ENCODE measurements at places on chromosomes 1 and 21.

DNA sequence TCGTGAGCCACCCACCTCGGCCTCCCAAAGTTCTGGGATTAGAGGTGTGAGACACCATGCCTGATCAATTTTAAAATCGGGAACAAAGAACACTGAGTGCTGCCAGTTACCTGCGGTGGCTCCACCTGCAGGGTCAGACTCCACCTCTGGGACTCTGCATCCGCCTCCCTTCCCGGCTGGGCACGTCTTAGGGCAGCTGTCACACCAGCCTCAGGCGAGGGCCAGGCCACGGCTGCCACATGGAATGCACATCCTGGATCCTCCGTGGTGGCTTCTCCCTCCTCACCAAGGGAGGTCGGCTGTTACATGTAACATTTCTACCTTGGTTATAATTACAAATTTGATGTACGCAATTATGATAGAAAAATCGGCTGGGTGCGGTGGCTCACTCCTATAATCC is 5.9 kb upstream of the MXRA8 start:
- no peak for DNase-seq

GRCh38 chr1:150979092-150980056 is 2.7 kb upstream of the ANXA9 start:
- DNase-seq: peak; percentile 94

- no peak for DNase-seq
Observed at GRCh38 chr1:62436039-62436465, 797 bp upstream of the USP1 start.

DNA sequence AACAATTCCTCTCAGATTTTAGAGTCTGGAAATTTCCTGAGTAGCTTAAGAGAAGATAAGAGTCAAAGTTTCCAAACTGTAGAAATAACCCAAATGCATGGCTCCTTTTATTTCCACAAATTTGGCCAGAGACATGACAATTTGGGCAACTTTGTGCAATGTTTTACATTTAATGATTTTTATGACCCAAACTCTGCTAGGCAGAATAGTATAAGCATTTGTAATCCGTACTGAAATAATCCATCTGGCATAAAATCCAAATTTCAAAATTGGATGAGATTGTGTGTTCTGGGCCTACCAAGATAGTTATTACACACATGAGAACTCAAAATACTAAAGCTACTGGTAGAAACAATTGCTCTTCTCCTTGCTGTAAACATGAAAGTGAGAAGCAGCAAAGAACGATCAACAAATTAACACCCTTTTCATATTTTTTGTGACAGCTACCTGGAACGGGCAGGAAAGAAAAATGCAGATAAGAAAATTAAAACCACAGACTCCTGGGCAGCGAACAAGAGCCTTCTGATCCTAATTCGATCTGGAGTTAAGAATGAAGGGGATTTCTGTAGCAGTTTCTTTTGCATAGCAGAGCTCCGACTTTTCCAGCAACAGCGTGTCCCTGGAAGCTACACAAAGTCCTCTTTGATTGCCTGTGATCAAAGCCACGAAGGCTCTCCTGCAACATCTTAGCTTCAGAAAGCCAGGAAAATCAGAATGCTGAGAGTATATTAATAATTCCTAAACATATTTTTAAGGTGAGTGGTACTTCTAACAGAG is 191.2 kb downstream of the GRIK1 start:
- no peak for DNase-seq

DNA sequence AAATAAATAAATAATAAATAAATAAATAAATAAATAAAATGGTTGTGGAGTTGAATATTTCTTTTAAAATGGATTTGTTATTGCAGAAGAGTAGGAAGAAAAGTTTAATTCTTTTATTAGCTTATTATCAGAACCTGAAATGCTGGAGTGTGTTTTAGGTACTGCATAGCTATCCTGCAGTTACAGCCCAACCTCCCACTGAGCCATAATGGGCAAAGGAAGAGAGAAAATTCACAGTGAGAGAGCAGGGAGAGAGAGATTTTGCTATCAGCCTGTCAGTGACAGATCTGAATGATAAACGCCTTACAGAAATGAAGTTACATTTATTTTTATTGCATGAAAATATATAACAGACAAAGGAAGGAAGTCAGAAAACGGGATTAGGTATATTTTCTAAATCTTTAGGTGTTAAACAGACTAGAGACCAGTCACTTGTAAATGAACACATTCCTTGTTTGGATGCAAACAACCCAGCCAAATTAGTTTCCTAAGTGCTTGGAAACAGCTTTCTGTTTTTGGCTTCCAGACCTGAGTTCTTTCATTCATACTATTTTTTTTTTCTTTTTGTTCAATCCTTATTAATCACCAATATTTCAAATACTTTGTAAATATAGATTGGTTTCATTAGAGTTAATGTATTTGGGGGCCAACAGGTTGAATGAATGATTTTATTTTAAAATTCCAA is 425.3 kb downstream of the USP25 start:
- DNase-seq: no peak

Data from right atrium auricular region (tissue), 2 donors.